ENCODE measurements at places on chromosomes 2 and 18.
A peak's percentile ranks its signal among the peaks of the same experiment; 100 is the strongest.

- no peak for DNase-seq
Measured at GRCh38 chr2:67922080-67922785, 140.6 kb downstream of the C1D start.

- DNase-seq: no peak
Measured at GRCh38 chr2:45885171-45885621, 233.7 kb downstream of the PRKCE start.

DNA sequence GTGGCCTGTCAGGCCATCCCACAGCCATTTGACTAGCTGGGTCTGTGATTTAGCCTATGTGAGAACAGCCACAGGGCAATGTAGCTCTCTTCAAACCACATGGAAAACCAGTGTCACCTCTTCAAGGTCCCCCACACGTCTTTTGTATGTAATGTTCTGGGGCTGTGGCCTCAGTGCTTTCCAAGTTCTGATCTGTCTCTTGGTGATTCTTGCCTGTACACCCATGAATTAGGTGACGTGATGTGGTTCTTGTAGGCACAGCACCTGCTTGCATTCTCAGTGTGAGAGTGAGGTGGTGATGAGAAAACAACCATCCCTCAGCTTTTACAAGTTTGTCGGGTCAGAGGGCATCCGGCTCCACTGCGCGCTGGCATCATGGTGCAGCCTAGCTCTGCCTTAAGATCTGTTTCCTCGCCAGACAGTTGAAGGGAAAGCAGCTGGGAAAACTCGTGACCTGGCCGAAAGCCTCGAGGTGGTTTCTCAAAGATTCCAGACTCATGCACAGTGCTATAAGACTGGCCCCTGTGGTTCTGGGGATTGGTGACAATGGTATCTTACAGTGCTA lies 125.8 kb downstream of the TANC1 start:
- DNase-seq: no peak

DNA sequence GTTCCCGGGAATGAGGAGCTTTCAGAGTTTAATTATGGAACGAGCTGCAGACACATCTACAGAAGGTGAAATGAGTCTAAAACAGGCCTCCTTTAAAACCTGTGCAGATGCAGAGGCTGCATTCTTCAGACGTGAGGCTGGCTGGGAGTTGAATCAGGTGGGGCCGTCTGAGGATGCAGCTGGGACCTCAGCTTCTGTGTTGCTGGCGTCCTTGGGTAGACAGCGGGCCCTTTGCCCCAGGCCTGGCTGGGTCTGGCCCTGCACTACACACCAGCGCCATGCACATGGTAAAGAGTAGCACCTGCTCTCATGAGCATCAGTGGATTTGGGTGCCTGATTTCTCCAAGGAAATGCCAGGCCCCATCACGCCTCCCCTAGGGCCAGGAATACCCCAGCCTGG lies 67.3 kb downstream of the TMEM18 start:
- no peak for DNase-seq

GRCh38 chr2:15883684-15884083 lies 56.7 kb upstream of the MYCN start:
- no peak for DNase-seq

DNA sequence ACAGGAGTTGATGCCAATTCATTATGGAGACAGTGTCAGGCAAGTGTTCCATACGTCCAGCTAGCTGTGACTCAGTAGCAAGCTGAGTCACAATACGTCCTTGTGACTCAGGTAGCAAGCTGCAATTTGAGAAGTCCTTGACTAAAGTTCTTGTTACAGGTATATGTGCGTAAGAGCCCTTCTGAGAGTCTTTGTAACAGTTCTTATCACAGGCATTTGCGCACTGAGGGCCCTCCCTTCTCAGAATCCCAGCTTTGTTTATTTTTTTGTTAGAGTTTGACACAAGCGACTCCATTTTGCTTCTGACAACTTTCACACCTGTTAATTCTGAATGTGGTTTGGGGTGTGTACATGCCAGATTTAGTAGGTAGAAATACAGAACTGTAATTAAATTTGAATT lies 20.1 kb upstream of the ACMSD start:
- no peak for DNase-seq

DNA sequence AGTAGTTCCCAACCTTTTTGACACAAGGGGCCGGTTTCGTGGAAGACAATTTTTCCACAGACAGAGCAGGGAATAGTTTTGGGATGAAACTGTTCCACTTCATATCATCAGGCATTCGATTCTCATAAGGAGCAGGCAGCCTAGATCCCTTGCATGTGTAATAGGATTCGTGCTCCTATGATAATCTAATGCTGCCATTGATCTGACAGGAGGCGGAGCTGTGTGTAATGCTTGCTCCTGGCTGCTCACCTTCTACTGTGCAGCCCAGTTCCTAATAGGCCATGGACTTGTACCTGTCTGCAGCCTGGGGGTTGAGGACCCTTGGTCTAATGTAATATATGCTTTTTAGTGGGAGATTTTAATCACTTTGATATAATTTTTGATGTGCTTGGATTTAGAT lies 188.7 kb upstream of the KLHL14 start:
- no peak for DNase-seq

- DNase-seq: no peak
Measured at GRCh38 chr2:16324544-16324937, 341.1 kb downstream of the CYRIA start.

DNA sequence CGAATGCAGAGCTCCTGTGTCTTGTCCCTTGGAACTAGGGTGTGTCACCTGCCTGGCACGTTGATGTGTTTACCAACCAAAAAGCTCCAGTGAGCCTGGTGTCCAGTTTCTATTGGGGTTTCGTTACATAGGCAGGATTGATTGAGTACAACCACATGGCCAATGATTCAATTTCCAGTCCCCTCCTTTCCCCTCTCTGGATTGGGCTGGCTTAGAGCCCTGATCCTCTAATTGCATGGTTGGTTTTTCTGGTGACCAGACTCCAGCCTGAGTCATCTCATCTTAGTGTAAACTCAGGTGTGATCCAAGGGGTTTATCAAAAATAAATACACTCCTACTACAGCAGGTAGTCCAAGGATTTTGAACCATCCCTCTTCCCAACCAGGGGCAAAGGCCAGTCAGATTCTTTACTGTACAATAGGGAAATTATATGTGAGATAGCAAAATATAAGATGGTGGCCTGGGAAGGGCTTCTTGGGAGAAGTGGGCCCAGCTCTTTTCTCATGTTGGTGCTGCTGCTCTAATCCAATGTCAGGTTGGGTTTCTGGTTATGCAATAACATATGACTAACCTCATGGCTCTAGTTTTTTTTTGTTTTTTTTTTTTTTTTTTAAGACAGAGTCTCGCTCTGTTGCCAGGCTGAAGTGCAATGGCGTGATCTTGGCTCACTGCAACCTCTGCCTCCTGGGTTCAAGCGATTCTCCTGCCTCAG lies 64.7 kb upstream of the MGAT5 start:
- no peak for DNase-seq

GRCh38 chr2:68835621-68836020 lies 35.6 kb downstream of the BMP10 start:
- DNase-seq: no peak

GRCh38 chr18:3593904-3594759 lies 144.2 kb downstream of the TGIF1 start:
- DNase-seq: peak; percentile 81
